ENCODE measurements at places on chromosomes 7 and 10.
A peak's percentile ranks its signal among the peaks of the same experiment; 100 is the strongest.

DNA sequence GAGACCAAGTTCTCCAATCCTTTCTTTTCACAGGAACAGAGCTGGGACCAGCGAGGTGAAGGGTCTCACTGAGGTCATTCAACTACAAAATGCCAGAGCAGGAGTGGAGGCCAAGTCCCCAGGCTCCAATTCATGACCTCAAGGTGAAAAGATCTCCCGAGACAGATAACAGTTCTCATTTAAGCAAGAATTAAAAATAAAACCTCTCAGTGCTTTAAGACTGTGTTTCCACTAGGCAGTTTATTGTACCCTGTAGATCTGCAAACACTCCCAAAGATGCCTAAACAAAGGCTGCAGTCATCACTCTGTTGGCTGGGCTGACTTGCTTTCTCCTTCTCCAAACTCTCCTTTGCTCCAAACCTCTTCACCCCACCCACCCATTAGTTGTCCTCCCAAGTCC, 74.8 kb upstream of the CXCL12 start:
- no peak for DNase-seq

DNA sequence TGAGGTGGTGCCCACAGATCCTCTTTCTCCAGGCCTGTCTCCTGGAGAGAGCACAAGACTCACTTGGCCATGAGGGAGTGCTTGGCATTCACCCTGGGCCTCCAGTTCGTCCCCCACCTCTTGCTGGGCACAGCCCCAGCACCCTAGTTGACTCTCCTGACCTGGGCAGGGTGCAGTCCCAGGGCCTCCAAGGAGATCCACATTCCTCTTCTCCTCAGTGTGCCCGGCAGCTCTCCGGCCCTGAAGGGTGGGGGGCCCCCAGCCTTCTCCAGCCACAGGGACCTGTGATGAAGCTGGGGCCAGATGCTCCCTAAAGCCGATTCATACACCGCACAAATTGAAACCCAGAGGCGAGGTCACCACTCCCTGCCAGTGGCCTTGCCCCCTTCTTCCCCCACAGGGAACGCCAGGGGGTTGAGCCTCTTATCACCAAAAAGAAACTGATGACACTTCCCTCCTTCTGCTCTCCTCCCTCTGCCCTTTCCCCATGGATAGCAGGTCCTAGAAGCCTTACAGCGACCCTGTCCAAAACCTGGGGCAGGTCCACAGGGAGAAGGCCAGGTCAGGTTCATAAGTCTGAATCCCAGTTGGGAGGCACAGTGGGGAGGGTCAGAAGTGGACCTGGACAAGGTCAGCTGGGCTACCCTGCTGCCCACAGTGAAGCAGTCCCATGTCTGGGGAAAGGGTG, 3.1 kb downstream of the EN2 start:
- DNase-seq: no peak

DNA sequence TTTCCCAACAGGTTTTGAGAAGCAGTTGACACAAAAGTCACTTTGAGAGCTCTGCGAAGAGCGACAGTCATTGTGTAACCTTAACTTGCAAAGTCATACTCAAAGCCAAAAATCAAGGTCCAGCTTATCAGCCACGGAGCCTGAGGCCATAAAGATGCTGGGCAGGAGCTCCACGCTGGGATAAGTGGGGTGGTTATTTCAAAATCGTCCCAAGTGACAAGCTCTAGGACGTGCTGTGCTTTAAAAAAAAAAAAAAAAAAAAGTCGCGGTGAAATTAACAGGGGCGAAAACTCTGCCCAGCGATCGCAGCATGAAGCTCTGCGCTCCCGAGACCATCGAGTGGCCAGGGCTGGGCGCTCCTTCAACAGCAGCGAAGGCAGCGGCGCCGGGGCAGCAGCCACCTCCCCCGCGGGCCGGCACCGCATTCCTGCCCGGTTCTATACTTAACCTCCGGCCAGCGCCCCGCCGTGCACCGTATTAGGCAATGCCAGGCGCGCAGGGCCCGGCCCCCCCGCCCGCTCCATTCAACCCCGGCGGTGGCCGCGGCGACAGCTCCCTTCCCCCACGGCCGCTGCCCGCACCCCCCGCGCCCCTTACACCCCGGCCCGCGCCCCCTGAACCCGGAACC, 657 bp downstream of the HACD1 start:
- DNase-seq: peak; percentile 87

DNA sequence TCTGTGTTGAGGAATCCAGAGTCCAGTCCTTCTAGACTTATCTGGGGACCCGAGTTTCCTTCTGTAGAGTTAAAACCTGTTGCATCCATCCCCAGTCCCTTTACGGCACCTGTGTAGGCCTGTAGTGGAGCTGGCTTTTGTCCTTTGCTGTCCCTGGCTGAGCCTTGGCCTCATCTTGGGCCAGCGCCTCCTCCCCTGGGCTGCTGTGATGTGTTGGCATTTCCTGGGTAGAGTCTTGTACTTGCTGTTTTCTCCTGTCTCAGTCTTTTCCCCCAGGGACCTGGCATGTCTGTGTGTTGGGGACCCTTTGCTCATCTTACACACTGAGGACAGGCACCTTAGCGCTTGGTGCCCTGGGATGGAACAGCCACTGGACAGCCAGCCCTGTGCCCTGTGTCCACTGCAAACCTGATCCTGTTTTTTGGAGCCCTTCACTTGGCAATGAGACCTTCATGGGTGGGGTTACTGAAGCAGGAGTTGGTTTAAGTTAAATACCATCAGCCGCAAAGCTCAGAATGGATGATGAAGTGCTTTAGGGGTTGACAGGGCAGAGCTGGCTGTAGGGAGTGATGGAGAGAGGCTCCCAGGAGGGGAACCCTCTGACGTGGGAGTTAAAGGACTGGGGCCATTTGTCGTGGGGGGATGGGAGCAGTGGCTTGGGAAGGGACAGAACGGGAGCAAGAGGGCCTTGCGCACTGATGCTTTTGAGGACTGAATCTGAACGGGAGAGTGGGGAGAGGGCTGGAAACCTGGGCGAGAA, 50.9 kb downstream of the CUX1 start:
- DNase-seq: no peak

DNA sequence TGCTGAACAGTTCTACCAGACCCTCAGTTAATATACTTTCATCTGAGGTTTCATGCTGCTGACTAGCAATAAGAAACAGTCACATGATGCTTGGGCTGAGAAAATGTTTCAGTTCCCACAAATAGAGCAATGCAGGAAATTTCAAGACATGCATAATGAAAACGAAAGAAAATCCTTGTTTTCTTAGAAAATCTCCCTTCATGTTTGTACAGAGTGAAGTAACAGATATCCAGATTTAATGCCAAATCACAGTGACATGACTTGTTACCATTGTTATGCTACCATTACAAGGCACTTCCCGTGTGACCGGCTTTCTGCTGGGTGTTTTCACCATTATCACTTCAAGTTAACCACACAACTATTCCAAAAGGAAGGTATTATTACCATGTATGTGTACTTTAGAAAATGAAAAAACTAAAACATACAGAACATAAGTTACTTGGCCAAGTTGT, 121.7 kb downstream of the DOCK4 start:
- peak; percentile 34 for DNase-seq

- DNase-seq: no peak
Measured at GRCh38 chr7:127810696-127811660, 159.0 kb downstream of the SND1 start.

DNA sequence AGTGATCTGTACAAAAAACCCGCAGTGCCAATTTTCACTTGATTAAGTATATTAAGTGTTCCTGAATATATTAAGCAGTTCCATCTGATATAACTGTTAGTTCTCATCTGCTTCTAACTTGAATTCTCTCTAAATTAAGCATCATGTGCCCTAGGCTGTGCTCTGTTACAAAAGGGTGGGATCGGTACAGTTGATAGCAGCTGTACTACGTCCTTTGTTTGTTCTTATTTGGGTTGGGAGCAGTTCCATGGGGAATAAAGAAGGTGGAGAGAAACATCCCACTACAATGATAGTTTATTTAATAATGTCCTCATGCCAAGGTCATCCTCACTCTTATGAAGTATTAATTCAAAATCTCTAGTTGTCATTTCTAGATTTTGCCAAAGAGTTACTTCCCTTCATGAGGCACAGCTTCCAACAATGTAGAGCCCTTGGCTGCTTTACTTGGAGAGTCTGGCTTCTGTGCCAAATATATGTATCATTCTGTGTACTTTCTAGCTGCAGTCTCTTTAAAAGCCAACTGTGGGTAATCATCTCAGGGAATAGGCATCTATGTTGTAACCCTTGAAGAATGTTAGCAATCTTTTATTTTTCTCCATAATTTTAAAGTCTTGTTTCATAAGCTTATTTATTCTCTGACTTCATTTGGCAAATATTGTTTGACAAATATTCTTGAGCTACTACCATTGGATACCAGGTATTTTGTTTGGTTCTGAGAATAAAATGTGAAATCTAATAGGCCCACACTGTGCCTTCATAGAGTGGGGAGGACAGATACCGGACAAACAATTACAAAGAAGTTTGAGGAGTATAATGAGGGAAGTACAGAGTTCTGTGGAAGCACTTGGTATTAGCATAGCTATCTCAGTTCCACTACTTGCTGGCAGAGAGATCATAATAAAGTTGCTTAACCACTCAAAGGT, 22.4 kb upstream of the AHR start:
- peak; percentile 45 for DNase-seq

- DNase-seq: peak; percentile 69
Measured at GRCh38 chr7:87506246-87507180, 31.0 kb upstream of the ABCB4 start.

- DNase-seq: no peak
Measured at GRCh38 chr10:13048762-13049161, 47.2 kb upstream of the CCDC3 start.

DNA sequence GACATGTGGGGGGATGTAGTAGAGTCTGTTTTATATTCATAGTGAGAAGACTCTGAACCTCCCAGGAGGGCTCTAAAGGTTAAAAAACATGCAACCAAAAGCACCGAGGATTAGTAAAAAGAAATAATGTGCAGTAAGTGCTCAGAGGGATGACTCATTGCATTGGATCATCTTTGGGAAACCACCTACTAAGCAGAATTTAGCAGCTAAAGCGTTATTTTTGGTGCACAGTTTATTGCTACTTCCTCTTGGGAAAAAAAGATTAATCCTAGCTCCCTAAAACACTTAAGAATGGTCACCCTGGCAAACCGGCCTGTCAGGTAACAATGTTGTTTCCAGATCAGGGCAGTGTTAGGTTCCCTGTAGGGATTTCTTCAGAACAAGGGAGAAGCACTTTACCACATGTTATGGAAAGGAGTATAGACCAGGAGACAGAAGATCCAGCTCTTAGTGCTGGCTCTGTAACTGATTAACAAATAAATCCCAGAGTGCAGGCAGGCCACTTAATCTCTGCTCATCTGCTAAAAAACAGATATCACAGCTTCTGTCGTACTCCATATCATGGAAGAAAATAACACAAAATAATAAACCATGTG, 44.8 kb upstream of the FAM133B start:
- peak; percentile 97 for DNase-seq

GRCh38 chr10:49241385-49241784, 53.2 kb upstream of the TMEM273 start:
- no peak for DNase-seq

- DNase-seq: peak; percentile 90
Measured at GRCh38 chr7:27130540-27131389, at the start of gene HOXA4. HOXA4 (minus strand) TSS chr7:27130757; CDS start chr7:27130733, 24 bp downstream.

DNA sequence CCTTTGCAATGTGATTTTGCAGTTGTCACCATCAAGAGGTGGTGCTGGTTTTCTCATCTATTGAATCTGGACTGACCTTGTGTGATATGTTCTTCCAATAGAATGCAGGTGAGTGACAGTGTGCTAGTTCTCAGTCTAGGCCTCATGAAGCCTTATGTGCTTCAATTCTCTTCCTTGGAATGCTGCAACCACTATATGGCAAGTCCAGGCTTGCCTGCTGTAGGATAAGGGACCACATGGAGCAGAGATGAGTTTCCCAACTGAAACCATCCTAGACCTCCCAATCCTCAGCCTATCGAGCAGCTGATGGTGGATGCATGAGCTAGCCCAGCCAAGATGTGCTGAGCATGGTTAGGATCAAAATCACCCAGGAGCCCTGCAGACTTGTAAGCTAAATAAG, 32.6 kb upstream of the ARHGAP21 start:
- no peak for DNase-seq

DNA sequence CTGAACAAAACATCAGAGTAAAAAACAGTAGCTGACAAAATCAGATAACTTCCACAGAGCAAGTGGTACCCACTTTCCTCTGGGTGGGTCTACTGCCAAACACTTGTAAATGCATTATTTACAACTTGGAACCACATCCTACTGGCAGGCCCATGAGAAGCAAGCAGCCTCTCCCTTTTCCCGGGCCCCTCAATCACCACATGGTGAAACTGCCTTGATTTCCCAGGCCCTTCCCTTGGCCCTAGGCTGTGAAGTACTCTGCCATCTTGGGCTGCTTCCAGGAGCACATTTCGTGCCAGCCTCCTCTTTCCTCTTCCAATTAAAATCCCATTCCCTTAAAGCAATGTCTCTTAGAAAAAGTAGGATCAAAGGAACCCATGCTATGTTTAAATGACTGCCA, 71.4 kb downstream of the CUZD1 start:
- DNase-seq: no peak

DNA sequence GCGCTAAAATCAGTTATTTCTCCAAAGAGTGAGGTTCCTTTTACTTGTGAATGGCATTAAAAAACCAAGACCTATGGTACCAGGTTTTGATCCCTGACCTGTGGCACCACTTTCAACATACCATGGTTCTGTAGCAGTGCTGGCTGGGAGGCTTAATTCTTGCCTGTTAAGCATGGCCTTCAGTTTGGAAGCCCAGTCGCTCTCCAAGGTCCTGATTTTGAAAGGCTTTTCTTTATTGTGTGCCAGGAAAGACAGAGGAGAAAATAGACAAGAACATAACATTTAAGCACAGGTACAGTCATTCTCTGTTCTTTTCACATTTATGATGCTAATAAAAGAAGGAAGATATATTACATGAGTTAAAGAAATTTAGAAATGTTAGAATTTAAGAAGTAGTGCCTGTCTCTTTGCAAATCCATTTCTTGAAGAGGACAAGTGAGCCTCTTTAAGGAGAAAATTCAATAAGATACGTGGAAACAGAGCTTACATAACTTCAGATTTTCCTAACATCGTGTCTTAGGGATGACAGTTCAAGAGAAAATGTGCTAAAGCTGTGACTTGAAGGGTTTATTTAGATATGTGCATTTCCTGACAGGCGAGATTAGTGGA, 357.6 kb downstream of the DPP6 start:
- DNase-seq: peak; percentile 41

DNA sequence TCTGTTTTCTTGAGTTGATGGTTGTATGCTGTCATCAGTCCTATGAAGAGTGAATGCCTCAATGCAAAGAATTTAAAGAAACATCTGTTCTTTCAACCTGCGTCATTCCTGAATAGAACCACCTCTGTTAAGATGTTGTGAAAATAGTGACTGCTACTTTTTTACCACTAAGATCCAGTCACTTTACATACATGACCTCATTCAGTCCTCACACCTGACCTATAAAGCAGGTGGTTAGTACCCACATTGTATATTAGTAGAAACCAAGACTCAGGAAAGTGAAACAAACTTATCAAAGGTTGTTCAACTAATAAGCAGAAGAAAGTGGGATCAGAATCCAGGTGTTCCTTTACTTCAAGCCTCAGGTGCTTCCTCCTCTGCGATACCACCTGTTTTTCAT, 64.8 kb downstream of the ITGB8 start:
- DNase-seq: no peak

- no peak for DNase-seq
Measured at GRCh38 chr10:34499612-34500279, 315.4 kb downstream of the PARD3 start.

Data from OCI-M1 (cell line).